ENCODE measurements at places on chromosomes 7 and 10.

DNA sequence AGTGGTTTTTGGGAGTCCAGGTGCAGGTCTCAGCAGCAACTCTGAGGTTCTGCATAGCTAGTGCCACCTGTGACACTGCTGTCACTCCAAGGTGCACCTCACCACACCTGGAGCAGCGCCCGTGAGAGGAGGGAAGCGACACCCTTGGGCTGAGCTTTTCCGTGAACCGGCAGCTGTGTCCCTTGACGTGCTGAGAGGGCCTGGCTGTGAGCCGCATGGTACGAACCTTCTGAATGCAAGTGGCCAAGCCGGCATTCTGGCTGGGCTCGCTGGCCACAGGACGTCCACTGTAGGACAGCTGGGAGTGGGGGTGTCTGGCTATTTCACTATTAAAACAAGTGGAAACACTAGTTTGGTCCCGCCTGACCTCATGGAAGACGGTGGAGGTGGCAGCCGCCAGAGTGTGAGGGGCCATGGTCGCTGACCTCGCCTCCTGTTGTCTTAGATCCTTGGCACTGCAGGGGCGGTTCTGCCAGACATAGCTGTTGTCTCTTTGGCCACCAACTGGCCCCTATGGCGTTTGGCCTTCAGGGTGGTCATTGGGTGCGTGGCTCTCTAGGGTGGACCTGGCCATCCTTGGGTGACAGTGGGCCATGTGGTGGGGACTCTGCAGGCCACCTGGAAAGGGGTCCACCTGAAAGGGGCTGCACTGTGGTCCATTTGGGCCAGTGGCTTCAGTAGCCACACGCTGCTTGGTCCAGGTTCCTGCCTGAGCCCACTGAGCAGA, 12.9 kb downstream of the INPP5A start:
- no peak for DNase-seq

DNA sequence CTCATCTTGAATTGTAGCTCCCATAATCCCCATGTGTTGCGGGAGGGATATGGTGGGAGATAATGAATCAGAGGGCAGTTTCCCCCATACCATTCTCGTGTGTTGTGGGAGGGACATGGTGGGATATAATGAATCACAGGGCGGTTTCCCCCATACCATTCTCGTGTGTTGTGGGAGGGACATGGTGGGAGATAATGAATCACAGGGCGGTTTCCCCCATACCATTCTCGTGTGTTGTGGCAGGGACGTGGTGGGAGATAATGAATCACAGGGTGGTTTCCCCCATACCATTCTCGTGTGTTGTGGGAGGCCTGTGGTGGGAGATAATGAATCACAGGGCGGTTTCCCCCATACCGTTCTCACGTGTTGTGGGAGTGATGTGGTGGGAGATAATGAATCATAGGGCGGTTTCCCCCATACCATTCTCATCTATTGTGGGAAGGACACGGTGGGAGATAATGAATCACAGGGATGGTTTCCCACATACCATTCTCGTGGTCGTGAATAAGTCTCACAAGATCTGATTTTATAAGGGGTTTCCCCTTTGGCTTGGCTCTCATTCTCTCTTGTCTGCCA, 271.0 kb downstream of the MAD1L1 start:
- no peak for DNase-seq

DNA sequence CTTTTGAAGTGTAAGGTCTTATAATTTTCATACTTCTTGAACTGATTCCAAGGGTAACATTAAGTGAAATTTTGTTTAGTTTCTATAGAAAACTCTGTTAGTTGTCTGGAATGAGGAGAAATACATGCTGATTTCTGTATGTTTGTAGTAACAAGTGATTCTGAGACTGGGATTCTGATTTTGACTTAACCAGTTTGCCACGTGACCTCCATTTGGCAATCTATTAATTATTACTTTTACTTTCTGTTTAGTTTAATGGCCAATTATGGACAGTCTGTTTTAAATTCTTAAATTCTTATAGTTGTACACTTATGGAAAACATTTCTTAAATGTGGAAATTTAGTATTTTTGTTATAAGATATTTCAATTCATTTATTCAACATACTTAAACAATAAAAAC, 163.1 kb downstream of the ADK start:
- no peak for DNase-seq

DNA sequence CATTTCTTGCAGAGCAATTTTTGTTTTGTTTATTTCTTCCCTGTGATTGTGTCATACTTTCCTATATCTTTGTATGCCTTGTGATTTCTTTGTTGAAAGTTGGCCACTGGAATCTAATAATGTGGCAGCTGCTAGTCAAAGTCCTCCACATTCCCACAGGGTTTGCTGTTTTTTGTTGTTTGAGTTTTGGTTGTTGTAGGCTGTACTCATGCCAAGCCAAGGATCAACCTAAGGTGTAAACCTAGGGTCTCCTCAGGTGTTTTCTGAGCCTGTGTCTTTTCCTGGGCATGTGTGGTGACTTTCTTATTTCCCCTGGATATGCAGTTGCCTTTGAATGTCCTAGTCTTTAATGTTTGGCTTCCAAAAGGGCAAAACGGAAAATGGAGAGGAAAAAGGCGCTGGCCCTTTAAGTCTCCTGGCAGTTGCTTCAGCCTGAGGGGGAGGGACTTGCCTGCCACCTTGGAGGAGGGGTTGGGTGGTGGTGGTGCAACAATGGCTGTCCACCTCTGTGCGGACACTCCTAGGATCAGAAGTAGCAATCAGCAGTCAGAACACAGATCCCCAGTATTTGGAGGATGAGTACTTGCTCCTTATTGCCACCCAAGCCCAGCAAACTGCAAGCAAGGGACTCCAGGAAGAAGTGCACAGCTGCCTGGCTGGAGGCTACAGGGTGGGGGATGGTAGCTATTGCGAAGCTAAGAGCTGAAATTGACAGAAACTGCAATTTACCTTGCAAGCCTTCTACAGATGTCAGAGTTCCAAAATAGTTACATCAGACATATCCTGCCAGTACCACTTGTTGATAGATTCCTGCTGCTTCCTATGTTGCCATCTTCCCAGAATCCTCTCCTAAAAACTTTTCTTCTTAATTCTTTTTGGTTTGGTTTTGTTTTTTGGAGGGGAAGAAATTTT, 5.6 kb upstream of the ZNF518A start:
- DNase-seq, result peak; percentile 1

DNA sequence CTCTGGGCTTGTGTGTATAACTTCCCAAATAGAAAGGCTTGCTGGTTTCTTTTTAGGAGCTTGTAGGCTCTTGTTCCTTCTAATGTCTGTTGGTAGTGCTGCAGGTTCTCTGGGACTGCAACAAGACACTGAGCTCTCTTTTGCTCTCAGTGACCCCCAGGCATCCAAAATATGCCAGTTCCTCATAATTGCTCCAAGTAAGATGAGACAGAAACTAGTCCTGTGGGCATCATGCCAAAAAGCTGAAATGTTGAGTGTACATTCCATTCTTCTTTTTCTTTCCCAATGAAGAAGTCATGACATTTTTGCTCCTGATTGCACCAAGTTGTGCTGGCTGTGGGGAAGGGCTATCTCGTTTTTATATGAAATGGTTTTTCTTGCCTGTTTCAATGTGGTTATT, 7.1 kb upstream of the BTBD16 start:
- no peak for DNase-seq

DNA sequence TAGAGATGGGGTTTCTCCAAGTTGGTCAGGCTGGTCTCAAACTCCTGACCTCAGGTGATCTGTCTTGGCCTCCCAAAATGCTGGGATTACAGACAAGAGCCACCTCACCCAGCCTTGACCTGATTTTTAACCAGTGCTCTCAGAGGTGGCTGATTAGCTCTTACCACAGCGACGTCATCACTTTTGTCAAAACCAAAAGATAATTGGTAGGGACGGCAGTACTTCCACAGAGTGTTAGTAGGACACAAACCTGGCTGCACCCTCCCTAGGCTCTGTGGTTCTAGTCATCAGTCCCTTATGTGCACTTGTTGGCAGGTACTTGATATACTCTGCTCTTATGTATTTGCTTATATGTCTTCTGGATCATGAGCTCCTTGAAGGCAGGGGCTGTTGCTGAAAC, 74.0 kb downstream of the GPR141 start:
- no peak for DNase-seq

GRCh38 chr7:136251826-136252225, 274.7 kb upstream of the MTPN start:
- no peak for DNase-seq

DNA sequence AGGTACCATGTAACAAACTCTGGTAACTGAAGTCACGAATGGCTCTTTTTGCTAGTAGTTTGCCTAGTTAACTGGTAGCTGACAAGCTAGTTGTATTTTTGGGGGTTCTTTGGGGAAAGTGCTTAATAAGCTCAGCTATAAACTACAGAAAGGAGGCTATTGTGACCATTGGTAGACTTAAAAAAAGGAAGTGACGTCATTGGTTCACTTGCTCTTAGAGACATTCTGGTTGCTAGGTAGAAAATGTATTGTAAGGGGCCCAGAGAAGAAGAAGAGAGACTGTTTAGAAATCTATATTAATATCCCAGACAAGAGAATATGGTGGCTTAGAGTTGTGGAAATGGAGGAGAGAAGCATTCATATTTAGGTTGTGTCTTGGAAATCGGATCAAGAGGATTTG, 103.0 kb downstream of the NXPH1 start:
- DNase-seq, result no peak

DNA sequence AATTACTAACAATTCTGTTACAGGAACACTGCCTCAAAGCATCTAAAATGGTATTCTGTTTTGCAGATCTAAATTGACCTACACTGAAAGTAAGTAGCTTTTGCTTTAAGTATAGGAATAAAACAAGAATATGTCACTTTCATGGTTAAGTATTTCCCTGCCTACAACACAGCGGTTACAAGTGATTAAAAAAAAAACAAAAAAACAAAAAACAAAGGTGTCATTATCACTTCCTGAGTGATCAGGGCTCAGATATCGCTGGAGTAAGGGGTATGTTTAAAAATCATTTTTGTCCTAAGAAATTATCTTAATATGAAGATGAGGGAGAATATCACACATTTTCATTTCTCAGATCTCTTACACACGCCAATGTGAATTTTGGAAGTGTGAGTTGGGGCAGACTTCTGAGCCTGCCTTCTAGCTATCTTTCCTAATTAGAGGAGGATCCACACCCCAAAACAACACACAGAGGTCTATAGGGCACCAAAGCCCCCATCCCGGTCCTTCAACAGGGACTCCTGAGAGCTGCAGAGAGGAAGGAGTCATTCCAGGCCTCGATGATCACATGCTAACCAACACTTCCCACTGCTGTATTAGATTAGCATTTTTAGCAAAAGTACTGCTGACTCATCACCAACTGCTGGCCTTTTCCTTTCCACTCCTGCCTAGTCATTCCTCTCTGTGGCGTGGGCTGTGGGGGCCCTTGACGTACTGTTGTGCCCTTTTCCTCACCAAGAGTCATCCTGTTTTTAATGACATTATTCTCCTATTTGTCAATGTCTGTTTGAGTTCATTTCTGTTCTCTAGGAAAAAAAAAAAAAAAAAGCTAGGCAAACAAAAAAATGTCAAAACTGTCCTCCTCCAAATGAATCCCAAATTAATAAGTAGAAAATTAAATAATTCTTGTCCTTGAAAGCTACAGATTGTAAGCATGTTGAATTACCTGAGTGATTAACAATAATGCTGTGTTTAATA, 31.2 kb downstream of the PRTFDC1 start:
- DNase-seq, result no peak

- no peak for DNase-seq
Observed at GRCh38 chr10:454860-455259, 234.6 kb downstream of the DIP2C start.

- no peak for DNase-seq
Observed at GRCh38 chr10:22491480-22491879, 146.2 kb downstream of the SPAG6 start.

DNA sequence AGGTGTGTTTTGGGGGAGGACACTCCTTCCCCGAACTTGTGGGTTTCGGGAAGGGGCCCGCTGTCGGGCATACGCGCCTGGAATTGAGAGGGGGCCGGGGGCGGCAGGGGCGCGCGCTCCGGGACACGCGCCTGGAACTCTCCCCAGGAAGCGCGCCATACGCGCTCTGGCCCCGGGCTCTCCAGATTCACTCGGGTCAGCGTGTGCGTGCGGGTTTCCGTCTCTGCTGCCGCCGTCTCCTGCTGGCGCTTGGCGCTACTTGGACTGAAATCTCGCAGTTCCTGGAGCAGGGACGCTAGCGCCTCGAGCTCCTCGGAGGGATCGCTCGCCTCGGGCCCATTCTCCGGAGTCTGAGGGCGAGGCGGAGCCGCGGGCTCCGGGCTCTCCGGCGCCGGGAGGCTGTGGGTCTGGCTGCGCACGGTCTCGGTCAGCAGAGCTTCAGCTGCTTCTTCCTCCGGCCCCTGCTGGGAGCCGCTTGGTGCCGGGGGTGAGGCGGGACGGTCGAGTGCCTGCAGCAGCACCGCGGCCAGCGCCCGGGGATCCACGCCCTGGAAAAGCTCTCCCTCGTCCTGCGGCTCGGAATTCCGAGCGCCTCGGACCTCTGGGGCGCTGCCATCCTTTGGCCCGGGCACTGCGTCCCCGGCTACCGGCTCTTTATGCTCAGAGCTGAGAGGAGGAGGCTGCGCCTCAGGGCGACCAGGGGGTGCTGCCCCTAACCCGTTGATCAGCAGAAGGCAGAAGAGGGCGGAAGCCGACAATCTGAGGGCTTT, 1.1 kb downstream of the VGF start:
- DNase-seq, result peak; percentile 41

GRCh38 chr10:48466611-48467240, 138.1 kb downstream of the ARHGAP22 start:
- DNase-seq, result no peak

DNA sequence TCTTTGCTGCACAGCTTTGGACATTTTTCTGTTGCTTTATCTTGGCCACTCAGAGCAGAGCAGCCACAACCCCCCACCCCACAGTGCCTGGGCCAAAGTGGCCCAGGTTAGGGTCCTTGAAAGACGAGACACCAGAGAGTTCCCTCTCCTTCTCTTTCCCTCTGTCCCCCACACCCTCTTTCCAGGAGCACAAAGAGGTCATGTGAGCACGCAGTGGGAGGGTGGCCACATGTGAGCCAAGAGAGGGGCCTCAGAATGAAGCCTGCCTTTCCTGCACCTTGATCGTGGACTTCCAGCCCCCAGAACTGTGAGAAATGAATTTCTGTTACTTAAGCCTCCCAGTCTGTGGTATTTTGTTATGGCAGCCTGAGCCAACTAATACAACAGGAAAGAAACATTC, 14.6 kb upstream of the MSMB start:
- no peak for DNase-seq

DNA sequence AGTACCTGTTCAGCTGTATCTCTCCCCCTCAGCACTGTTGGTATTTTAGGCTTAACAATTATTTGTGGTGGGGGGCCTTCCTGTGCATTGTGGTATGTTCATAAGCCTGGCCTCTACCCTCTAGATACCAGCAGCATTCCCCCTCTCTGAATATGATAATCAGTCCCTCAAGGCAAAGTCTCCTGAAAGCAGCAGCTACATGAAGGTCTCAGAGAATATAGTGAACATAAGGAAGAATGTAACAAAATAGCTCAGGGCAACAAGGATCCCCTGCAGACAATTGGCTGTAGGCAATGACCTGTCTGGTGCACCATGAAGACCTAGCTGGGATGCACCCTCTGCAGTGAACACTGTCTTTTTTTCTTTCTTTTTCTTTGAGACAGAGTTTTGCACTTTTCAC, 86.4 kb downstream of the CTBP2 start:
- no peak for DNase-seq

GRCh38 chr10:120578890-120579289, 121.9 kb downstream of the PLPP4 start:
- DNase-seq, result no peak

Data from COR-L47 (cell line).